Kidney epithelial cell (primary cell): ENCODE measurements at places on chromosomes 6 and 20.

DNA sequence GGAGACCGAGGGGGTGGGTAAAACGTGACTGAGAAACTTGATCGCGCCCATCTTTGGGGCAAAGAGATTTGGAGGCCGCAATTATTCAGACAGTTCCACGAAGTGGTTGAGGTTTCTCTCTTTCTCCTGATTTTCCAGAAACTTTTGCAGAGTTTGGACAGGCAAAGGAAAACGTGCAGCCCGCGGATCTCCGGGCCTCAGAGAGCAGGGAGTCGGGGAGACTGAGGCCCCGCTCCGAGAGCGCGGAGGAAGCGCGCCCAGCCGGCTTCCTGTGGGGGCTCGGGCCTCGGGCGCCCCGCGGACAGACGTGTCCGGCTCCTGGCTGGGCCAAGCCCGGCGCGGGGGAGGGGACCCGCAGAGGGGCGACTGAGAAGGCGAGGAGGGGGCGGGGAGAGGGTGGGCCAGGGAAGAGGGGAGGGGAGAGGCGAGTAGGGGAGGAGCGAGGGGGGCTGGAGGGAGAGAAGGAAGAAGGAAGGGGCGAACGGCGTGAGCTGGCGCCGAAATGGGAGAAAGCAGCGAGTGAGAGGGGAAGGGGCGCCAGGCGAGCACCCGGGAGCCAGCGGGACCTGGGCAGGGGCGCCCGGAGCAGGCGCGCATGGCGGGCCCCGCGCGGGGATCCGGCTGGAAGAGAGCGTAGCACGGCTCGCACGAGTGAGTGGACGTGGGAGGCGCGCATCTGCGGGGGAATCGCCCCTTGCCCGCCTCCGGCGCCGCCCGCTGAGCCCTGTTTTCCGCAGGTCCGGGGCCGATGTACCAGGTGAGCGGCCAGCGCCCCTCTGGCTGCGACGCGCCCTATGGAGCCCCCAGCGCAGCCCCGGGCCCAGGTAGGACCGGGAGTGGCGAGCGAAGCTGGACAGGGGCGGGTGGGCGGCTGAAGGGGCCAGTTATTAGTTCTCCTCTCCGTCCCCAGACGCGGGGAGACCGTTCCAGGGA lies at the start of gene MDFI:
MDFI (plus strand) TSS at position 467 of the 933 bp plus-strand sequence; CDS start at position 749, 282 bp downstream.
- no peak for DNase-seq

DNA sequence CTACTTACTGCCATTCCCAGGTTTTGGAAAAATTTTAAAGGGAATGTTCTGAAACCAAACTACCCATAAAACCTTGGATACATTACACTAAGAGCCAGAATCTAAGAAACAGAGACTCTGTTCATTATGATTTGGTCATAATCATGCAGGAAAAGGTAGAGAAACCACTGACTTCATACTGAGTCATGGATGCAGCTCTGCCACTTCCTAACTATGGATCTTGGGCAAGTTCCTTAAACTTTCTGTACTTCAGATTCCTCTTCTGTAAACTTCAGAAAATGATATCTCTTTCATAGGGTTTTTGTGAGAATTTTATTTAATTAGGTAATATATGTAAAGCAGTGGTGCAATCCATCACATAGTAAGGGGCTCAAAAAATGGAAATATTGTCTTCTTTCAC lies 20.0 kb downstream of the PLA2G7 start:
- DNase-seq: no peak

DNA sequence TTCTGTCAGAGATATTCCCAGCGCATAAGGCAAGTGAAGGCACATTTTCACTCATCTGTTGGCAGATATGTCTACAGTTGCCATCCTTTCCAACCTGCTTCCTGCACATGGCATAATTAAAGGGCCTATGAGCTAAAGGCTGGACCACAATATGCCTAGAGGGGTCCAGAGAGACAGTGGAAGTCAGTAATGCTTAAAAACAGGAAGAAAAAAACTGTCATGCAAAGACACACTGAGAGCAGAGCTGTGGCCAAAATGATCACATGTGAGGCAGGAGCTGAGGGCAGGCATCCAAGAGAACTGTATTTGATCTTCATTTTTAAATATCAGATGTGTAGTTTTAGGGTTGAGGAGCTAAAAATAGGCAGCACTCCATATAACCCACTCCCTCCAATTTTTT lies 125.0 kb upstream of the BACH2 start:
- no peak for DNase-seq

DNA sequence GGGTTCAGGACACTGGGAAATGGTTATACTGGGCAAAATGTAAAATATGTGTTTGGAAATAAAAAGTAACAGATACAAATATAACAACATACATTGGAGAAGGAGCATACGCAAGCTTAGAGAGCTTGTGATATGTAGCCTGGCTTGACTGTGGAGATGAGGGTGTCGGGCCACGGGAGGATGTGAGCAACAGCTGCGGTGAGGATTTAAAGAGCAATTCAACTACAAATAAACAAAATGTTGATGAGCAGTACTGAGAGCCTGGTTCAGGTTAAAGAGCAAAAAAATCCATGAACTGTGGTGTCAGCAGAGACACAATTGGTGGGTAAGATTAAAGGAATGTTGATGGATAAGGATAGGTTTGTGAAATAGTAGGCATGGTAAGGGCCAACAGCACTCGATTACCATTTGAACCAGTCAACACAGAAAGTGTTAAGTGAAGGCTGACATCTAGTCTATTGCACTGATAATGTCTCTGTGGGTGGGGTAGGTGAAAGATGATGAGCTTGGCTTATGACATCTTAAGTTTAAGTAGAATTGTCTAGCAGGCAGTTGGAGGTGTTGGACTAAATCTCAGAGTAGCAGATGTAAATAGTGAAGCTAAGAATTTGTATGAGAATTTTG lies 723.2 kb downstream of the EPM2A start:
- DNase-seq: no peak

DNA sequence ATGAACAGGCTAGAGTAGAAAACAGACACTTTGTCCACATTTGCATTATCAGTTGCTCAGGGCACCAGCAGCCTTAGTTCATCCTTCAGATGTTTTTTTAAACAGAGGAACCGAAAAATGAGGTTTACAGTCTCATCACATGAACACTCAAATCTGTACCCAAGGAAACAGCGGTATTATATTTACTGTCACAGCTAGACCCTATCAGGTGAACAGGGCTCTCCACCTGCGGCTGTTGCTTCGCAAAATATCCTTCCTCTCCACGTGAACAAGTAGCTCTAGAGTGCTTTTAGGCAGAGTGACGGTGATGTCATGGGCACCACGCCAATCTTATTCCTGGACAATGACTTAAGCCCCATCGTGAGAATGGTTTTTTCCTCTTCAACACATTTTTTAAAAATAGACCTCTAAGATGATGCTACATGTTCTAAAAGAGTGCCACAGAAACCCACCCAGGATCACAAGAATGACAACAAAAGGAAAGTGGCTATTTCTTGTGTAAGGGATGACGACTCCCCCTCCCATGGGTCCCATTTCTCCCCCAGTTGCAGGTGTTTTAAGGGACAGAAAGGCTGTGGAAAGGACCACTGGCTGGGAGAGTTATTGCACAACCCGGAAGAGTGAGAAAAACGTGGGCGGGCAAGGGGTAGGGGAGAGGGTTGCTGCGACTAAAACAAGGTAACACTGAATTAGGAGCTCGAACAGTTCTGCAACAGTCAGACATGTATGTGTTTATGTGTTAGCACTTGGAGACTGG lies 77.7 kb downstream of the EFHC1 start:
- no peak for DNase-seq

- DNase-seq: no peak
Observed at GRCh38 chr6:110319843-110320242, 38.3 kb downstream of the METTL24 start.

GRCh38 chr20:13817342-13817741 lies 32.5 kb downstream of the NDUFAF5 start:
- no peak for DNase-seq

DNA sequence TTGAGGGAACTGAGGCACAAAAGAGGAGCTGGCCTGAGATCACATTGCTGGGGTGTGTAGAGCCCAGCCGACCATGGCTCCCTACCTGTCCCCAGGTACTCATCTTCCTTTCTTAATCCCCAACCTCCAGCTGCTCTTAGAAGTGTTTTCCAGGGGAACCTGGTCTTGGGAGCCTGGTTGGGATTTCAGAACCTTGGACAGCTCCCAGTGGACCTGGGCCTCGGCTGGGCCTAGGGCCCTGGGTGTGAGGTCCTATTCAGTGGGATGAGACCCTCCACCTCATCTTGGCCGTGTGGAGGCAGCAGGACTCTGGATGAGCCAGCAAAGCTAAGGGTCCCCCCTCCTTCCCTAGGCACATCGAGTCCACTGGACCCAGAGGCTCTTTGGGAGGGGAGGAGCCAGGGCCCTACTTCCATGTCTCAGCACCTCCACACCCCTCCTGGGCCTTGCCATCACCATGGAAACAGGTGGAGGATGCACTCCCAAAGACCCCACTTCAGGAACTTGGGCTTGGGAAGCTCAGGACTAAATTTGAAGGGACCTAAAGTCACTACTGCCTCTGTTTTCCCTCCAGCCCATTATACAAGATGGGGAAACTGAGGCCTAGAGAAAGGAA lies 38.5 kb downstream of the DLGAP4 start:
- DNase-seq: peak; percentile 9

DNA sequence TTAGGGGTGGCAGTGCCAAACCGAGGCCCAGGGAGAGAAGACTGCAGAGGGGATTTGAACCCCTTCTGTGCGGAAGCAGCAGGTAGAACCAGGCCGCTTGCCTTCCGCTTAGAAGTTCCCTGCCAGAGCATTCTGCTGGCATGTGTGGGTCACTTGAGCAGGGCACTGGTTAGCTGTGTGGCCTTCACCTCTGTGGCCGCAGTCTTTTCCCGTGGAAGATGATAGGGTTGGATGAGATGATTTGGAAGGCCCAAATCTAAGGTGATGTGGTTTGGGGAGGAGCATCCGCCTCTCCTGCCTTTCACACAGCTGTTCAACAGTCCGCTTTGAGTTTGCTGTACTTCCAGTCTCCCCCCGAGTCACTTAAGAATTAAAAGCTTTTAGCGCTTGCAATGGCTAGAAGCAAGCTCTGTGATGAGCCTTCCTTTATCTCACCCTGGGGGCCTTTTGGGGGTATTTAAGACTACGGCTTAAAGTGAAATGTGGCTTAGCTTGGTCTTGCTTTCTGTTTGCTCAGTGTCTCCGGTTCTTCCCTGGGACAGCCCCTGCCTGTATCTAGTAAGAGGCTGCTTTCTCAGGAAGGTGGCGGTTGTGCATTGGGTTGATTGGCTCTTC lies 743 bp downstream of the CMTR1 start:
- DNase-seq: no peak

- DNase-seq: no peak
Observed at GRCh38 chr20:48282591-48283228, 497.4 kb upstream of the SULF2 start.

- DNase-seq: no peak
Observed at GRCh38 chr6:52495922-52496321, 75.8 kb downstream of the EFHC1 start.

DNA sequence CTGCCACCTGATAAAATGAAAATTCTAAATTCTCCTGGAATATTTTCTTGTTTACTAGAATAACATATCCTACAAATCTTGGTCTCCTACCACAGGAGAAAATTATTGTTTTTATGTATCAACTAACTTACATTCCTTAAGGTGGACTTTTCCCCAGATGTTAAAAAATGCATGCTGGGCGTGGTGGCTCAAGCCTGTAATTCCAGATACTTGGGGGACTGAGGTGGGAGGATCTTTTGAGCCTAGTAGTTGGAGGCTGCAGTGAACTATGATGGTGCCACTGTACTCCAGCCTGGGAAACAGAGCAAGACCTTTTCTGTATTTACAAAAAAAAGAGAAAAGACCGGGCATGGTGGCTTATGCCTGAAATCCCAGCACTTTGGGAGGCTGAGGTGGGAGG lies 27.9 kb upstream of the TFAP2C start:
- DNase-seq: no peak

DNA sequence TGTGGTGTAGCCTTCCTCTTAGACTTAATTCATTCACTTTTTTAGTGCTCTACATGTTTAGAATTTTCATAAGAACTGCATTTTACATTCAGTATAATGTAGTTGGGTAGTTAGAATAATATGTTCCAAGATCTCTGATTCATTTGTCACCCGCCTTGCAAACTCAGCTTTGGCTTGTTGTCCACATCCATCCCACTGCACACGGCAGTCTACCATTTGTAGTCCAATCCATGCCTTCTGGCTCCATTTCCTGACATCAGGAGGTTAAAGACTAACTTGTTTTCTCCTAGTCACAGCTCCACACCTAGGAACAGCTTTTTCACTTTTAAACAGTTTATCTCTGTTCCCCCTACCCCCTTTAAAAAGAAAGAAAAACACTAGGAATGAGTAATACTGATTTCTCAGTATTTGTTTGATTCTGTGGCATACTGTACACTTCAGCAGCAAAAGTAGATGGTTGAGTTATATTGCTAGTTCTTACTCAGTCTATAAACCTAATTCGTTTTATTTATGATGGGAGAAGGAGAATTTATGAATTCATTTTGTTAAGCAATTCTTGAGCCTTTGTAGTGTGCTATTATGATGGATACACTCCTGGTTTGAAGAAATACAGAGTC lies 180.9 kb downstream of the ARID1B start:
- DNase-seq: no peak

- DNase-seq: no peak
Observed at GRCh38 chr6:53801022-53801421, 6.2 kb downstream of the LRRC1 start.

- no peak for DNase-seq
Observed at GRCh38 chr6:10733863-10734262, 11.0 kb downstream of the TMEM14C start.

DNA sequence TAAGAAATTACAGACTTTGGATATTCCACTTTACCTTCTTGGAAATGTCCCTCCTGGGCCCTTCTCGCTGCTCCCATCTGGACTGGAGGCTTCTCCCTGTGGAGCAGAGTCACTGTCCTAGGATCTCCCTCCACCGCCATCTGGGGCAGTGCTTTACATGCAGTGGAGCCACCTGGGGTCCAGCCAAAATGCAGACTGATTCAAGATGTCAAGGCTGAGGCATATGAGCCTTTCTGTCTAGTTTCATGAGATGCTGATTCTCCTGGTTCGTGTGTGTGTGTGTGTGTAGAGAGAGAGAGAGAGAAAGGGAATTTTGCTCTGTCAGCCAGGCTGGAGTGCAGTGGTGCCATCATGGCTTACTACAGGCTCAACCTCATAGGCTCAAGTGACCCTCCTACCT lies 14.9 kb downstream of the MICA start:
- no peak for DNase-seq

GRCh38 chr20:32598606-32599005 lies 13.5 kb upstream of the NOL4L start:
- DNase-seq: no peak

GRCh38 chr6:5697508-5697907 lies 309.2 kb downstream of the NRN1 start:
- DNase-seq: no peak

- DNase-seq: no peak
Observed at GRCh38 chr6:31830886-31831335, 3.4 kb downstream of the HSPA1B start.
